ENCODE measurements at places on chromosomes 6 and 20.
A peak's percentile ranks its signal among the peaks of the same experiment; 100 is the strongest.

DNA sequence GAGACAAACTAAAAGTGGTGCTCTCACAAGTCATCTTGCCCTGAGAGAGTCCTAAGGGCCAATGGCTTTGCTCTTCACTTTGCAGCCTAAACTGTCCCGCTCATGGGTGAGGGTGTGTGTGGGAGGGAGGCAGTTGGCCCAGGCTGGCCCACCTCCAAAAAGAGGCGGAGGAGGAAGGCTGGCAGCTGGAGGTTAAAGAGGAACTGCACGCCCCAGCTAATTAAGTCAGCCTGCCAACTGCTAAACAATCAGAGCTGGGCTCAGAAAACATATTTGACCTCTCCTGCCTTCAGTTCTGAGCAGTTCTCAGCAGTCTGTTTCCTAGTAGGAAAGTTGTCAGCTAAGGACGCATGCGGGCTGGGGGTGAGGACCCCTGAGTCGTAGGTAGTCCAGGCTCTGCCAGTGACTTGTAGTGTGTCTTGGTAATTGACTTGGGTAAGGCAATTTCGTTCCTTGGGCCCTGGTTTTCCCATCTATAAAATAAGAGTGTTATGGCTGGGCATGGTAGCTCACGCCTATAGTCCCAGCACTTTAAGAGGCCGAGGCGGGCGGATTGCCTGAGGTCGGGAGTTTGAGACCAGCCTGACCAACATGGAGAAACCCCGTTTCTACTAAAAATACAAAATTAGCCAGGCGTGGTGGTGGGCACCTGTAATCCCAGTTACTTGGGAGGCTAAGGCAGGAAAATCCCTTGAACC is 17.0 kb downstream of the GSS start:
- DNase-seq = peak; percentile 53

DNA sequence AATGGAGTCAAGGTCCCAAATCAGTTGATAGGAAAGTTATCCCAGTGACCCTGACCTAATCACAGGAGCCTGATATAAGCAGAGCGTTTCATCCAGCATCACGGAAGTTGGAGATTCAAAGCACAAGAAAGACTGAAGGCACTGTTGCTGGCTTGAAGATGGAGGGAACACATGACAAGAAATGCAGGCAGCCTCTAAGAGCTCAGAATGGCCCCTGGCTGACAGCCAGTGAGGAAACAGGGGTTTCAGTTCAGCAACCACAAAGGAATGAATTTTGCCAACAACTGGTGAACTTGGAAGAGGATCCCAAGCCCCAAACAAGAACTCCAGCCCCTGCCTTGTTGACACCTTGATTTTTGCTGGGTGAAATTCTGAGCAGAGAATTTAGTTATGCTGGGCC is 778.5 kb downstream of the MAFB start:
- no peak for DNase-seq

DNA sequence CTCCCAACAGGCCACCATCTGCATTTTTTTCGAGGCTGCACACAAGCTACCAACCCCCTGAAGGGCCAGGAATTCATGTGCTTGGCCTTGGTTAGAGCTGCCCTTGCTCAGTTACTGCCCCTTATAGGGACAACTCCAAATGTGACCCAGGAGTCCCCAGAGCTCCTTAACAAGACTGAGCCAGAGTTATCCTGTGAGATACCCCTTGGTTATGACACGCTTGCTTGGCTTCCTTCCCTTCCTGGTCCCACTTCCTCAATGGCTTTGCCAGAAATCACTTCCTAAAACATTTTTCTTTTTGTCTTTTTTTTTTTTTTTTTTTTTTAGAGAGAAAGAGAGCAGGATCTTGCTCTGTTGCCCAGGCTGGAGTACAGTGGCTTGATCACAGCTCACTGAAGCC is 8.9 kb downstream of the TREM1 start:
- no peak for DNase-seq

GRCh38 chr6:120935908-120936307 is 398.4 kb downstream of the TBC1D32 start:
- no peak for DNase-seq

GRCh38 chr6:6683969-6684833 is 95.7 kb downstream of the LY86 start:
- DNase-seq = peak; percentile 94

DNA sequence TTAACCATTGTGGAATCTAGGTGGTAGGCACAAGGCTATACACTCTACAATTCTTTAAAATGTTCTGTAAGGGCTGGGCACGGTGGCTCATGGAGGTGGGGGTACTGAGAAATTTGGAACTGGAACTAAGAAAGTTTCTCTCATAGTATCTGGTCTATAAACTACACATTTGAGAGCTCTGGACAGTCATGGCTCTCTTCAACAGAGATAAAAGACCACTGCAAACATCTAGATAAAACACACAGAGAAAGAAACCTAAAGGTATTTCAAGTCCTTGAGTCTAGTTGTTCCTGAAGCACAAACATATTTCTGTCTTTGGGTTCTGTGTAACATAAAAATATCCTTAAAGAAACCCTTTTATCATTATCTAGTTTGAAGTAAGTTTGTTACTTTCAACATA is 35.2 kb downstream of the ILRUN start:
- DNase-seq = peak; percentile 56

- DNase-seq = no peak
Measured at GRCh38 chr6:154598399-154598798, 87.9 kb upstream of the CNKSR3 start.

DNA sequence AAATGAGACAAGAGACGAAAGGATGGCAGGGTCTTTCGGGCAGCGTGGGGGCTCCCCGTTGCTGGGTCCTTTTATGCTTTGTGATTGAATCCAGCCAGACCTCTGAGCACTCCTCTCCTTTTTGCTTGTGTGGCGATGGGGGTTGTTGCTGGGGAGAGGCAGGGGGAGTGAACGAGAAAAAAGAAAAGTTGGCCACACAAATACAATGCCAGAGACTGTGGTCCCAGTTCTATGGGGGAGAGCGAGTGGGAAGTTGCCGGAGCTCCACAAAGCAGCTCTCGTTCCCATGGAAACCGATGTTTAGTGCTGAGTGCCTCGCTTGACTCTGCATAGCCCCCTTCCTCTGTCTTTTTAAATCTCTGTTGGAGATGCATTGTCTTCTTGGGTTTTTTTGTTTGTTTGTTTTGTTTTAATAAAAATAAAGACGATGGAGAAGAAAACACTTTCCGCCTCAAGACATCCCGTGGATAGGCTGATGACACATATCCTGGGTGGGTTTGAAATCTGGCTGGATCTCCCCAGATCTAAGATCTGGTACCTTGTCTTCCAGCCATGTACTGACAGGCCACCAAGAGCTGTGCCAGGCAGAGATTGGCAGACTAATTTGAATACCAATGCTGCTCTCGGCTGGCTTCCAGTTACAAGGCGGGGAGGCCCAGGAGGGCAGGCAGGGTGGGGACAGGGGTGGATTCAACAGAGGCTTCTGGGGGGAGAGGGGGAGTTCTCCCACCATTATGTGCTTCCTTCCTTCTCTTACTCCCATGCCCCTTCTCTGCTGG is 529.3 kb downstream of the QKI start:
- no peak for DNase-seq

- DNase-seq = no peak
Measured at GRCh38 chr20:59751075-59751711, 146.9 kb downstream of the PHACTR3 start.

- DNase-seq = no peak
Measured at GRCh38 chr6:119476554-119476953, 127.0 kb upstream of the MAN1A1 start.

DNA sequence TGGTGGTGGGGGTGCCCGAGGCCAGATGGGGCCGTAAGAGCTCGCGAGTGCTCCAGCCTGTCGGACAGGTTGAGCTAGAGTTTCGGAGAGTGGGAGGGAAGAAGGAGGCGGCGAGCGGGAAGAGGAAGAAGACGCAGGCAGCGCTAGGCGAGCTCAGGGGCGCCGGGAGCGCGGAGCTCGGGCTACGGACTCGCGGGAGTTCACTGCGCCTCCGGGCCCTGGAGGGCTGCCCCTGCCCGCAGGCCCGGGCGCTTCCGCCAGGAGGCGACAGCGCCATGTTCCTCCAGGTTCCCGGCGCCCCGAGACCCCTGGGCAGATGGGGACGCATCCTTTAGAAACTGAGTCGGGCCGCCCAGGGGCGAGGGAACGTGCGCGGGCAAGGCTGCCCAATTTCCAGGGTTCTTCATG is 984 bp downstream of the TFAP2C start:
- no peak for DNase-seq

- DNase-seq = no peak
Measured at GRCh38 chr6:56663344-56663743, 20.7 kb upstream of the DST start.

- peak; percentile 45 for DNase-seq
Measured at GRCh38 chr20:62651285-62652021, 9.2 kb downstream of the SLCO4A1 start.

DNA sequence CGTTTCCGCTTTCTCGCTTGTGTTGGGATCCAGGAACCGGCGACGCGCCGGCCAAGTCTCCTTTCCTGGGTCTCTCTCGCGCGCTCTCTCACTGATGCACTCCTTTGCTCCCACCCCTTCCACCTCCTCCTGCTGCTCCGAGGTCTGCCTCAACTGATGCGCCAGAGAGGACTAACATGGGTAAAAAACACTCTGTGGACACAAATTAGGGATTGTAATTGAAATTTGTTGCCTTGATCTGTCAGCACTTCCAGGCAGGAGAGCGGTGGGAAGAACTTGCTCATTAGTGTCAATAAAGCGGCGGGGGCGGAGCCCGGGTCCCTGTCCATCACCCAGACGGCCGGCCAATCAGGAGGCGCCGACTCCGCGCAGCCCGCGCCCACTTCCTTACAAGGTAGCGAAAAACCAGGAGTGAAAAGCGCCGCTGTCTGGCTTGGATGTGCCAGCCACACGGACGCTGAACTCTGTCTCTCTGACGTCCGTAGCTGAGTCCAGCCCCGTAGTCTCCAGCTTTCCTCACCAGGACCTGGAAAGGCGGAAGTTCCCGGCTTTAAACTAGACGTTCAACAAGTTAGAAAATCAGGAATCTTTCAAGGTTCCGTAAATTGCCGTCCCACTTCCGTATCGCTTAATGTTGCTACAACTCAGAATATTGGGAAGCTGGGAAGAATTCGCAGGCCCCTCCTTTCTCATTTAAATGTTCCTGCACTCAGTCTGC is at the start of gene TBX18:
TSS of gene TBX18 (minus strand) at position 267 of the 718 bp plus-strand sequence. CDS start 417 bp downstream, outside the sequence.
- no peak for DNase-seq

DNA sequence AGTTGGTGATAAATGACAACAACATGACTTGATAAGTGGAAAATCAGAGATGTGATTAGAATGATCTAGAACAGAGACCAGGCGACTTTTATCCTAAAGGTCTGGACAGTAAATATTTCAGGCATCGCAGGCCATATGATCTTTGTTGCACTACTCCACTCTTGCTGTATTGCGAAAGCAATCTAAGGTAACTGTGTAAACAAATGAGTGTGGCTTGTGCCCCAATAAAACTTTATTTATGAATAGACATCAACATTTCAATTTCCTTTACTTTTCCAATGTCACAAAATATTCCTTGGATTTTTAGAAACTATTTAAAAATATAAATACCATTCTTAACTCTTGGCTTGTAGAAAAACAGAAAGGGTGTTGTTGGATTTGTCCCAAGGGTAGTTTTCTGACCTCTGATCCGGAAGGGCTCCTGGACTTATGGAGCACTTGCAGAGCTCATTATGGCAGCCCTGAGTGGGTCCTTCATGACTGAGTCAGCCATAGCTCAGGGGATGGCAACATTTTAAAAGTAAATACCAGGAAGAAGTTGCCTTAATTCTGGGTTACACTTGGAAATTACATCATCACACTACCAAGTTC is 34.5 kb downstream of the IL20RA start:
- no peak for DNase-seq

DNA sequence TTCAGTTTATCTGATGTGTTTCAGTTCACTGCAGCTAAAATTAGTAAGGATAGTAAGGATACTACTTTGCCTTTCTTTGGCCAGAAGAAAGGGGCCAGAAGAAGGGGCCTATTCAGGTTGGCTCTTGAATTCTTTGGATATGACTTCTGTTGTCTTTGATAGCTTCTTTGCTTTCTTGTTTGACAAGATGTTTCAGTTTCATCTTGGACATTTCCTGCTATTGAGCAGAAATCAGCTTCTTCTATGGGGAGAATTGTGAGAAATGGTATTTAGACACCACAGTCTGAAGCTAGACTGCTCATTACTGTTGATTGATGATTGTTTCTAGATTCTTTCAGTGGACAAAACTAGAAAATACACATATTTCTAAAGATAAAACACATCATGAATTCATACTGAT is 23.2 kb downstream of the L3MBTL3 start:
- no peak for DNase-seq

- no peak for DNase-seq
Measured at GRCh38 chr6:1230689-1231605, 81.0 kb upstream of the FOXQ1 start.

- no peak for DNase-seq
Measured at GRCh38 chr6:27293436-27294098, 18.5 kb downstream of the POM121L2 start.

DNA sequence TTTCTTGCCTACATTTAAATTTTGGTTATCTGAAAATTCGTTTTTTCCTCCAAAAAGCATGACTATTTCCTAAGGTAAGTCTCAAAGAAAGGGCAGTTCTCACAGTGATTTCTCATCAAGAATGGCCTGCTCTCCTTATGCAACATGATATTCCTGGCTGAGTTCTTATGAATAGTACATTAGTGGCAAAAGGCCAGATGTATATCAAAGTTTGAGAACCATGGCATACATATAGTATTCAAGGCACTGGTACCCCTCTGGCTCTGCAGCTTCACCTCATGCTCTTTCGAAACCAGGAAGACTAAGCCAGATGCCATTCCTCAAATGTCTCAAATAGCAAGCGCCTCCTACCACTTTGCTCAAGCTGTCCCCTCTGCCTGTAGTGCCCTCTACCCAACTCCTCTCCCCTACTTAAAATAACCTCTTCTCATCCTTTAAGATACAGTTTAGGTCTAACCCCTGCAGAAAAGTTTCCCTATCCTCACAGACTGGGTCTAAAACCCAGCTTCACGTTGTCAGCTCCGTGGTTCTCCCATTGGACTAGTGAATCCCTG is 280.3 kb downstream of the HACE1 start:
- DNase-seq = no peak

All from hematopoietic multipotent progenitor cell treated with erythropoietin and hydrocortisone succinate and interleukin-3 and kit ligand, for 15 days (in vitro differentiated cells).